ENCODE measurements at places on chromosomes 16 and 17. TPM values are rescaled to one million over a fixed set of nuclear protein-coding genes. Genes with fewer than 3 reads are reported as not detected.

The GAST gene
- not detected for total RNA-seq

The CA10 gene
- total RNA-seq = not detected

The HNF1B gene
- total RNA-seq = 25.6 TPM

The ITGB3 gene
- 4.6 TPM for total RNA-seq

The THUMPD1 gene
- 20.5 TPM for total RNA-seq
